ENCODE measurements at places on chromosomes 2 and 18.

GRCh38 chr18:35158728-35159450 is 81.9 kb upstream of the ZNF397 start:
- no peak for DNase-seq

DNA sequence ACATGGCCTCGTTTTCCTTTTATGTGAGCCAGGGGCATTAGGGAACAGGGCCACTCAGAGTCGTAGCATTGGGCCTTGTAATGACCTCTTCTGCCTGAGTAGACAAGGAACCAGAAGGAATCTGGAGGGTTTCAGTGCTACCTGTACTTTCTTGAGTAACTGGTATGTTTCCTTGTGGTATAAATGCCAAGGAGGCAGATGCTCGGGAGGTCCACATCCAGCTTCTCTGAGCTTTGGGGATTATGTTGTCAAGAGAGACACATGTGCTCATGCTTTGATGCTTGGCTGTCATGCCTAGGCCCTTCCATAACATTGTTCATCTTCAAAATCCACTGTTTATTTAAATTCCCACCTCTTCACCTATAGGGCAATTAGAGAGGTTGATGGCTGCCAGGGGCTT is 26.3 kb downstream of the FOSL2 start:
- DNase-seq, result no peak

DNA sequence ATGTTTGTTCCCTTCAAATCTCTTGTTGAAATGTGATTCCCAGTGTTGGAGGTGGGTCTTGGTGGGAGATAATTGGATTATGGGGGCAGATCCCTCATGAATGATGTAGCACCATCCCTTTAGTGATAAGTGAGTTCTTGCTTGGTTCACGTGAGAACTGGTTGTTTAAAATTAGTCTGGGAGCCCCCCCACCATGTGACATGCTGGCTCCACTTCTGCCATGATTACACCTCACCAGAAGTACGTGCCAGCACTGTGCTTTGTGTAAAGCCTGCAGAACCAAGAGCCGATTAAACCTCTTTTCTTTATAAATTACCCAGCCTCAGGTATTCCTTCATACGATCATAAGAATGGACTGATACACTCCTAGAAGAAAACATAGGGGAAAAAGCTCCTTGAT is 10.1 kb downstream of the ABI2 start:
- DNase-seq, result no peak

GRCh38 chr2:43610361-43610760 is 14.5 kb upstream of the THADA start:
- DNase-seq, result no peak

DNA sequence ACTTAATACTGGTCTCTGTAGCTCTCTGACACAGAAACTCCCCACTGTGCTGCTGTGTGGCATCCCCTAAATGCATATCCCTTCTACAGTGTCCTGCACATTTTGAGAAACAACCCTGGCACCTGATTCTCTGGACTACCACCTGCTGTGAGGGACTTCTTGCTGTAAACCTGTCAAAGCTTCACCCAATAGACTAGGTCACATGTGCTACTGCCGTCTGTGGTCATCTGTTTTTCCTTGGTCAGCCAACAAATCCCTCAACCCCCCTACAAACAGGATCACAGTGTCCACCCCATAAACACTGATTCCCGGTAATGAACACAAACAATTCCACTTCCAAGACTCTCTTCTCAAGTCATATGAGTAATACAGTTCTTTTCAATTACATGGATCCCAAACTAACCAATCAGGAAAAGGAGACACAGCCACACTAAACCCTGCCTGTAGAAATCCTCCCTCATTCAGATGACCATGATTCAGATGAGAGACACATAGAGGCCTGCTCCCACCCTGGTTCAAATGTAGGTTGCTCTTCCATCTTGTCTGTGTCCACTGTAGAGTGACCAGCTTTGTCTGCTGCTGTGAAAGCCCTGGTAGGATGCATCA is 1157.4 kb downstream of the RPIA start:
- DNase-seq, result no peak

GRCh38 chr2:224395620-224396390 is 6.1 kb downstream of the FAM124B start:
- no peak for DNase-seq

GRCh38 chr2:196511258-196512168 is 128.0 kb upstream of the CCDC150 start:
- DNase-seq, result no peak

DNA sequence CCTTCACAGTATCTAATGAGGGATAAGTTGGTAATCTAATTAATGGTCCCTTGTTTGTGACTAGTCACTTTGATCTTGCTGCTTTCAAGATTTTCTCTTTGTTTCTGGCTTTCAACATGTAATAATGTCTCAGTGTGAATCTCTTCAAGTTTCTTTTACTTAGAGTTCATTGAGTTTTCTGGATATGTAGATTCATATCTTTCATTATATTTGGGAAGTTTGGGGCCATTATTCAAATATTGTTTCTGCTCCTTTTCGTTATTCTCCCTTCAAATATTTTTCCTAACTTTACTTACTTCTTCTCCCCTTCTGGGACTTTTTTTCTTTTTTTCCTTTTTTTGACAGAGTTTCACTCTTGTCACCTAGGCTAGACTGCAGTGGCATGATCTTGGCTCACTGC is 21.1 kb upstream of the NAPG start:
- no peak for DNase-seq

GRCh38 chr2:71066856-71067255 is 1.6 kb upstream of the NAGK start:
- DNase-seq, result no peak

GRCh38 chr2:234139755-234140154 is 89.3 kb downstream of the SPP2 start:
- DNase-seq, result no peak

DNA sequence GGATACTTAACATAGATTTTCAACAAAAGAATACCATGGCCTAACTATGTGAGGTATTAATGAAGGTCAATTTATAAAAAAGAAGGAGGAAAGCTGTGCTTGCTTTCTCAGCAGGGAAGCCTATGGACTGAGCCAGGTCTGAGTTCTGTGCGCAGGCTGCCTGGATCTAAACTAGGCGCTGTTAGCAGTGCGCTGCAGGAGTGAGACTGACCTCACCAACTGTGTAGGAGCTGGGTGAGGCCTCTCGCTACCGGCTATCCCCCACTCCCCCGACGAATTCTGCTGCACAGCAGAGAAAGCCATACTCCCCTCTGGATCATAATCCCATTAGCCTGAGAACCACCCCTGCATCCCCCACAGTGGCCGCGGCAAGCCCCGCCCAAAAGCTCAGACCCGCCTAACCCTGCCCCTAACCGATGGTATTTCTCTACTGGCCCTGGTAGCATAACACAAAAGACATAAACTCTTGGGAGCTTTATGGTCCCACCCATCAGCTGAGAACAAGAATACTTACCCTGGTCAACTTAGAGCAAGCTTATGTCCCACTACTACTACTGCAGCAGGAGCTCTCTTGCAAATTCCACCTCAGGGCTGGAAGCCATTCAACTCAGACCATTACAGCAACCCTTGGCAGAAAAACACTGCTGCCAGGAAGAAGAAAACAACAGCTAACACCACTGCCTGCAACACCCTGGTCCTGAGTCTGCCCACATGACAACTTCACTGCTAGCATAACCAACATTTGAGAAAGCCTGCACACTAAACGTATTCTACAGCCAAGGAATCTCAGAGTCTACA is 28.0 kb downstream of the SULT1C2 start:
- DNase-seq, result no peak

DNA sequence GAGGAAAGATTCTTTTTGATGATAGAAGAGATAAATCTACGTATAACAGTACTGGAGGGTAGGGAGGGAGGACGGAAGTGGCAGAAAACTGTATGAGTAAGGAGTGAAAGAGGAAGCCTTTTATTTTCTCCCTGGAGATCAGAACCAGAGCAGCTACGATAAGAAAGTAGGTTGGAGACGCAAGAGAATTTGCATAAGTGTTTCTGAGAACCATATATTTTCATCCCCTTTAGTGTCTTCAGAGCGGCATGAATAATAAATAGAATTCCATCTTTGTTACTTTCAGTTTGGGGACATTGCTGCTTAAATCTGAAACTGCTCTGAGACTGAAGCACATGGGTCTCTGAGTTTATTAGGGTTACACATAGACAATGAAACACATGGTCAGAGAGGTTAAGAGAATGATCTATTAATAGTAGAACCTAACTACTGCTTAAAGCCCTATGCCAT is 230.2 kb upstream of the TNP1 start:
- DNase-seq, result no peak

GRCh38 chr2:146801886-146802285 is 1042.9 kb upstream of the ACVR2A start:
- DNase-seq, result no peak

DNA sequence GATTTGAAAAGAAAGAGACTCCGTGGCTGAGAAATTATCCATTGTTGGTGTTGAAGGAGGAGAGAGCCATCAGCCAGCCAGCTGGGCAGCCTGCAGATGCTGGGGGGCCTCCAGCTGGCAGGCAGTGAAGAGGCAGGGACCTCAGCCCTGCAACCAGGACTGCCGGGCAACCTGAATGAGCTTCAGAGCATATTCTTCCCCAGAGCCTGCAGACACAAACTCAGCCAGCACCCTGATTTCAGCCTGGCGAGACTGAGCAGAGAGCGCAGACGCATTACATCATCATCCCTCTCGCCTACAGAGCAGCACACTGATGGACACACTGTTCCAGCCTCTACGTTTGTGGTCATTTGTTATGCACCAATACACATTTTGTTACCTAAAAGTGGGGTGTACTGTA is 150.7 kb upstream of the RAB6C start:
- DNase-seq, result no peak

DNA sequence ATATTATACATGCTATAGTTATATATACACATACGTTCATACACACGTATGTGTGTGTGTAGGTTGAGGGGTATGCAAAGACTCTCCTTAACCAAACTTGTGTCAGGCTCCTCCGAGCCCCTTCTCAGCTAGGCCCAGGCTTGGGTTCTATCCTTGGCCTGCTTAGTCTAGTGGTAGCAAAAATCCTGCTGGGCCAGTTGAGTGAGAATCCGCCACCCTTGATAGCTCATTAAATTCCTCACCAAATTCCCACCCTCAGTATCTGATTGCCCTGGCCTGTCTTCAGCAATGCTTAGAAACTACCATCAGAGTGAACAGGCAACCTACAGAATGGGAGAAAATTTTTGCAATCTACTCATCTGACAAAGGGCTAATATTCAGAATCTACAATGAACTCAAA is 126.5 kb downstream of the TSN start:
- no peak for DNase-seq

GRCh38 chr18:136433-136832 is 21.9 kb upstream of the USP14 start:
- DNase-seq, result no peak

DNA sequence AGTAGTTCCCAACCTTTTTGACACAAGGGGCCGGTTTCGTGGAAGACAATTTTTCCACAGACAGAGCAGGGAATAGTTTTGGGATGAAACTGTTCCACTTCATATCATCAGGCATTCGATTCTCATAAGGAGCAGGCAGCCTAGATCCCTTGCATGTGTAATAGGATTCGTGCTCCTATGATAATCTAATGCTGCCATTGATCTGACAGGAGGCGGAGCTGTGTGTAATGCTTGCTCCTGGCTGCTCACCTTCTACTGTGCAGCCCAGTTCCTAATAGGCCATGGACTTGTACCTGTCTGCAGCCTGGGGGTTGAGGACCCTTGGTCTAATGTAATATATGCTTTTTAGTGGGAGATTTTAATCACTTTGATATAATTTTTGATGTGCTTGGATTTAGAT is 188.7 kb upstream of the KLHL14 start:
- DNase-seq, result no peak

- no peak for DNase-seq
Observed at GRCh38 chr18:49155410-49155809, 204.6 kb upstream of the SMAD7 start.

DNA sequence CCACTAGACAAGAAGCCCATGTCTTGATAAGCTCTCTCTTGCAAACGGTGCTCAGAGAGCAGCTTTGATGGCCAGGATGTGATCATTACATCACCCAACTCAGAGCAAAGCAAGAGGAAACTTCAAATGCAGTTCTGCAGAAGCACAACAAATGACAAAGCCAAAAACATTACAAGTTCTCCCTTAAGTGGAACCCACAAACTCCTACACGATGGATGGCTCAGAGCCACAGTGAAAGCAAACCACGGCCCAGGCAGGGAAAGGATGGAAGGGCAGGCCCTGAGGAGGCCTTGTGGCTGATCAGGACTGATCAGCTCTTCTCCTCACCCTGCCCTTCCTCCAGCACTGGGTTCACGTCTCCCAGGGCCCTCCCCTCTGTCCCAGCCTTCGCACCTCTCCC is 326.4 kb downstream of the EIPR1 start:
- no peak for DNase-seq

DNA sequence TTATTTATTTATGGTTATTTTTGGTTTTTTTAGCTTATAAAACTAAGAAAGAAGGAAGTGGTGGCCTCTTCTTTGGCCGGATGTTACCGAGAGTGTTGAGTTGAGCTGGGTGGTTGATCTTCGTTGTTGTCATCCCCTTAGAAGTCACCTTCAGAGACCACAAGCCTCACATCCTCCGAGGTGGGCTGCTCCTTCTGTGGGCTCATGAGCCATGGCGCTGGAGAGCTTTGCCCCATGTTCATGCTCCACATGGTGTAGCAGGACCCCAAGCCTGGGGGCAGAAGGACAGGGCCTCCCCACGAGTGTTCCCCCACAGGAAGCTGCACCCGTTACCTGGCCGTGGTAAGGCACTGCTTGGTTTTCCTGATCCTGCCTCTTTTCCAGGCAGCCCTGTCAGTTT is 23.4 kb downstream of the SNTG2 start:
- no peak for DNase-seq

- DNase-seq, result no peak
Observed at GRCh38 chr2:149021761-149022160, 16.7 kb upstream of the LYPD6B start.

DNA sequence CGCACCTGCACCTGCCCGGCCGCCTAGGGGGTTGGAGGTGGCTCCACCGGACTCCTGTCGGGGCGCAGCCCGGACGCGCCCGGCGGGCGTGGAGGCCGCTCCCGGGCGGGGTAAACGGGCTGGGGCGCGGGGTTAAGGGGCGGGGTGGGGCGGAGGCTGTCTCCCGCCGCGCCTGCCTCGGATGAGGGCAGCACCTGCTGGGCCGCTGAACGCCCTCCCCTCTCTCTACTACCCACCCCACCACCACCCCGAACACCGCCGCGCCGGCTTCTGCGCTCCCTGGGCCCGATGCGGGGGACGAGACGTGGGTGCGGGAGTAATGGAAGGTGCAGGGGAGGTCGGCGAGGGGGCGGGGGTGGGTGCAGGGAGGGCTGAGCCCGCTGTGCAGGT is 224.8 kb upstream of the ID2 start:
- DNase-seq, result no peak

- no peak for DNase-seq
Observed at GRCh38 chr2:7523481-7524120, 606.4 kb downstream of the RNF144A start.

GRCh38 chr2:149169656-149170055 is 131.2 kb downstream of the LYPD6B start:
- no peak for DNase-seq

GRCh38 chr18:12791610-12792009 is 88.8 kb downstream of the PSMG2 start:
- DNase-seq, result no peak
